Esophagus squamous epithelium (tissue), 5 donors: ENCODE measurements at places on chromosomes 13 and 19.

- DNase-seq: no peak
These were observed 1.5 kb downstream of the ZNF787 start for GRCh38 chr19:56119582-56119978.

- no peak for DNase-seq
These were observed 904.8 kb upstream of the PCDH20 start for GRCh38 chr13:62320129-62321108.

- no peak for DNase-seq
These were observed 2448.7 kb upstream of the PCDH20 start for GRCh38 chr13:63864171-63864902.

DNA sequence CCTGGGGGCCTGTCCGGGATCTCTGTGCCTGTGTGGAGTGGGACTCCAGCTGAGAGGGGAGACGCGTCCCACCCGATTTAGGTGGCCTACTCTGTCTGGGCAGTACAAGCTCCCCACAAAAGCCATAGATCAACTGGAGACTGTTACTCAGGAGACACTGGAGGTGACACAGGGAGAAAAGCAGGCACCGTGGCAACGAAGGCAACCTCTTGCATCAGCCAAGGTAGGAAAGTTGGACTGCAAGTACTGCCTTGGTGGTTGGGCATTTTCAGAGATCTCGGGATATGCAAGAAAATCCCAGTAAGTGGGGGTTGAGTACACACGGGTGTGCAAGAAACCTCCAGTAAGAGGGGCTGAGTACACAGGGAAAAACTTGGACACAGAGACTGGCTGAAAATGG, 1060.0 kb upstream of the MIR17HG start:
- no peak for DNase-seq

- no peak for DNase-seq
These were observed 97.3 kb downstream of the SERP2 start for GRCh38 chr13:44470638-44471562.

DNA sequence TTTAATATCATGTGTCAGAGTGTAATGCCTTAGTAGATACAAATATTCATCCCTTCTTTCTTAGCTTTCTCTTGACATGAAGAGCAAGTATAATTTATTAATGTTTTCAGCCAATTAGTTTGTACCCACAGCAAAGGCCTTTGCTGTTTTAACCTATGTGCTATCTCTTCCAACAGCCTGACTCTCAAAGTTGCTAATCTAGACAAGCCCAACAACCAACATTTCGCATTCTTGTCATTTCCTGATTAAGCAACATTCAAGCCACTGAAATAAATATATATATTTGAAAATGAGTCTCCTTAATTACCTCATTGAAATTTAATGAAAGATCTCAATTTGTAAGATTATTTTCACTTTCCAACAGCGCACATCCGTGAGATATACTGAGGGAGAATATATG, 18.5 kb downstream of the EPSTI1 start:
- no peak for DNase-seq

DNA sequence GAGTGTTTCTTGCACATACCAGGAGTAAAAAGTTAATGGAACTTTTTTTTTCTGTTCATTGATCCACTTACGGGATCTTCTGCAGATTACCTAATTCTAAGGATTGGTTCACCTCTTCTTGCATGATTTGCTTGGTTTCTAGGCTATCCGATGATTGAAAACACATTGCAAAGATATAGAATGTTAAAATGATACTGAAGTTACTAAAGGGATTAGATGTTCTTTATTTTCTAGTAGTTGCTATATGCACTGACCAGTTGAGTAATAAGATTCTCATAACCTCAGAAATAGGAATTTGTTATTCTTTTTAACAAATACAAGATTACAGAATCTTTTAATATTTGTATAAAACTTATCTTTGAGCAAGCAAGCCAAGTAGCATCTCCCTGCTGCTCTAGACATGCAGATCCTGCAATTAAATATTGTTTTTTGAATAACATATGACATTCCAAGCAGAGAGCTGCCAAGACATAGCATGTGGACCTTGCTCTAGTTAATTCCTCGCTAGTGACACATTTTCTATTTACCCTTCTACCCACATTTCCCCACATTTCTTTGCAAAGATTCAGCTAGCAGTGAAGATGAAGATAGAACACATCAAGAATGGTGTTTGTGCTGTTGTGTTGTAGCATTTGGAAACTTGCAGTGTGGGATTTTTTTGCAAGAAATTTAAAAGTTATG, 51.7 kb upstream of the RNF113B start:
- no peak for DNase-seq

DNA sequence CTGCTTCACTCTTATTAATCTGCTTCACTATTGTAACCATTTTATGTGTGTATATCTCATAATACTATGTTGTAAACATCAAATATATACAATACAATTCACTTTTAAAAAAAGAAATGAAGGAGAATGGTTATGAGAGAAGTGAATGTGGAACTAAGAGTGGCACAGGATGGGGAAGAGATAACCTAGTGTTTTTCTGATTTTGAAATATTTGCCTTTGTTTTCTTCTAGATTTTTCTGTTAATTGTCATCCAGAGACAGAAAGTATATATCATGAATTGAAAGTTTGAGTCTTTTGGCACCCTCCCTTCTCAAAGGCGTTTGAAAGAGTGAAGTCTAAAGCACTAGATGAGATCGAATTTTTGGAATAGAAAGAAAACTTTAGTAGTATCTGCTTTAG, 2.8 kb downstream of the DNAJC3 start:
- no peak for DNase-seq

GRCh38 chr13:92143766-92144165, 745.3 kb downstream of the GPC5 start:
- DNase-seq: no peak

- no peak for DNase-seq
These were observed 191.5 kb upstream of the RFC3 start for GRCh38 chr13:33626407-33626806.

GRCh38 chr13:48446464-48446863, 33.6 kb upstream of the LPAR6 start:
- DNase-seq: no peak

DNA sequence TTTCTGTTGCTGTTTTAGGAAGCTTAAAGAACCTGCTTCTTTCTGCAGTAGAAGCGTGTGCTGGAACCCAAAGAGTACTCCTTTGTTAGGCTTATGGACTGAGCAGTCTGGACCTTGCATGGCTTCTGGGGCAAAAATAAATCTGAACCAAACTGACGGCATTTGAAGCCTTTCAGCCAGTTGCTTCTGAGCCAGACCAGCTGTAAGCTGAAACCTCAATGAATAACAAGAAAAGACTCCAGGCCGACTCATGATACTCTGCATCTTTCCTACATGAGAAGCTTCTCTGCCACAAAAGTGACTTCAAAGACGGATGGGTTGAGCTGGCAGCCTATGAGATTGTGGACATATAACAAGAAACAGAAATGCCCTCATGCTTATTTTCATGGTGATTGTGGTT, 103.1 kb downstream of the TNFRSF19 start:
- no peak for DNase-seq

GRCh38 chr19:14418856-14419105, 360 bp downstream of the DDX39A start:
- no peak for DNase-seq

GRCh38 chr19:48874303-48875135, 2.3 kb downstream of the PPP1R15A start:
- no peak for DNase-seq

DNA sequence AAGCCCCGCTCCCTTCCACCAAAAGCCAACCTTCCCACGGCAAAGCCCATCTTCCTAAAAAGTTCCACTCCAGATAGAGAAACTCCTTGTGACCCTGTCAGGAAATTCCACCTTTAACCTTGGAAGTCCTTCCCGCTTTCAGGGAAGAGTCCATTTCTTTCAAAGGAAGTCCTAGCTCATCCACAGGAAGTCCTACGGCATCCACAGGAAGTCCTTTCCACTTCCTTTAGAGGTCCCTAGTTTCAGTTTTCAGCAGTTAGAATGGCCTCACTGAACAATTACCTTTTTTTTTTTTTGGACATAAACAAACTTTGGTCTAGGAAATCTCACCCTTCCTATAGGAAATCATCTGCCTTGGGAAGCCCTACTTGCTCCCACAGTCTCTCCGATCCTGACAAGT, 31.7 kb downstream of the TRPM4 start:
- no peak for DNase-seq

DNA sequence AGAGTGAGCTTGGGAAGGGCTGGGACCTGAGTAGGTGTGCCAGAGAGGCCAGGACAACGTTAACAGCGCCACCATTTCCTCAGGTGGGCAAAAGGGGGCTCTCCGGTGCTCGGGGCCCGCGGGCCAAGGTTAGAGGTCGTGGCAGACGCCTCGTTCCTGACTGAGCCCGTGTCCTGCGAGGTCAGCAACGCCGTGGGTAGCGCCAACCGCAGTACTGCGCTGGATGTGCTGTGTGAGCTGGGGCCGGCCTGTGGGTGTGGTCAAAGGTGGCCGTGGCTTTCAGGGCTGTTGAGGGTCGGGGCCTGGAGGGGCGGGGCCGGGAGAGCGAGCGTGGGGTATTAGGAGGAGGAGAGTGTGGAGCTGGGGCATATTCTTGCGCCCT, 3.7 kb downstream of the KIRREL2 start:
- DNase-seq: no peak
